ENCODE measurements at places on chromosomes 2 and 18. TPM values are rescaled to one million over a fixed set of nuclear protein-coding genes. Genes with fewer than 3 reads are reported as not detected.

Gene APOB
- 0.23 TPM for total RNA-seq

Gene IL36RN
- 0.84 TPM for total RNA-seq

Gene MYL12B
- 225 TPM for total RNA-seq

Gene REG3A
- not detected for total RNA-seq

Gene ORMDL1
- 84.7 TPM for total RNA-seq

Gene KYNU
- 0.20 TPM for total RNA-seq

Gene TMEM150A
- 15.2 TPM for total RNA-seq

Gene CFAP53
- total RNA-seq = 0.65 TPM

Gene RPS27A
- total RNA-seq = 840 TPM
